ENCODE measurements at places on chromosomes 16 and 17.

DNA sequence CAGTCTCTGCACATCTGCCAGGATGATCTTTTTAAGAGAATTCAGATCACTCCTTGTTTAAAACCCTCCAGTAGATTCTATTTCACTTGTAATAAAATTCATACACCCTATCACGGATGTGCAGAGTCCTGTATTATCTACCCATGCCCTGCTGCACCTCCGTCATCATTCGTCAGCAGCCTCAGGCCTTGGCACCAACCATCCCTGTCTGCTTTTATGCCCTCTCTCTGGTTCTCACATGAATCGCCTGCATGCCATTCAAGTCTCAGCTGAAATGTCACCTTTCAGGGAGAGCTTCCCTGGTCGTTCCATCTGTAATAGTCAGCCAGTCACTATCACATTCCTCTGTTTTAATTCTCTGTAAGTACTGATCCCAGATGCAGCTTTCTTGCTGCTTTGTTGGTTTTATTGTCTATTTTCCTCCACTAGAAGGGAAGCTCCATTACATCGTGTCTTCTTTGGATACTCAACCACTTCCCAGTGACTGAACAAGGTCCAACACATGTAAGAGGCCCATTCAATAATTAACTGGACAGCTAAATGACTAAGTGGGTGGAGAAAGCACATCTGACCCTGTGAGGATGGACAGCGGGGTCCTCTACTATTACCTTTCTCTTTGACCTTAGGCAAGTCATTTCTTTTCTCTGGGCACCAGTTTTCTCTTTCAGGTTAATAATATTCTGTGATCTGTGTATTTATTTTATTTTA, 81.2 kb upstream of the GOT2 start:
- DNase-seq = no peak

DNA sequence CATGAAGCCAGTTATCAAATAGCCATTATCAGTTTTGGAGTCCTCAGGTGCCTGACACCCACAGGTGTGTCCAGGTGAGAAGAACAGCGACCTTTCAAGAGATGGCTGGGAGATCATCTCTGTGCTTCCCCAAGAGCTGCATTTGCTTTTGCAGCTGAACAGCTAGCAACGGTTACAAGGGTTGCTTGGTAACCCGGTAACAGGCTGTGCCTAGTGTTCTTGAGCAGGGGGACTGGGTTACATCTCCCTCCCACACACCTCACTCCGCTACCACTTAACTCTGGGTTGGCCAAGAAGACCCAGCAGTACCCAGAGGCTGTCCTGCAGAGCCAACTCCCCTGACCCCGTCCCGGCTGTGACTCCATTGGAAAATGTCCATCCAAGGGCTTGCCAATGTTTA, 147.0 kb downstream of the SLC39A11 start:
- no peak for DNase-seq

- DNase-seq = no peak
Observed at GRCh38 chr16:2596747-2597559, 59.1 kb downstream of the PDPK1 start.

GRCh38 chr17:17712268-17712924, 31.1 kb downstream of the RAI1 start:
- DNase-seq = no peak
